ENCODE measurements at places on chromosomes 7 and 10.

DNA sequence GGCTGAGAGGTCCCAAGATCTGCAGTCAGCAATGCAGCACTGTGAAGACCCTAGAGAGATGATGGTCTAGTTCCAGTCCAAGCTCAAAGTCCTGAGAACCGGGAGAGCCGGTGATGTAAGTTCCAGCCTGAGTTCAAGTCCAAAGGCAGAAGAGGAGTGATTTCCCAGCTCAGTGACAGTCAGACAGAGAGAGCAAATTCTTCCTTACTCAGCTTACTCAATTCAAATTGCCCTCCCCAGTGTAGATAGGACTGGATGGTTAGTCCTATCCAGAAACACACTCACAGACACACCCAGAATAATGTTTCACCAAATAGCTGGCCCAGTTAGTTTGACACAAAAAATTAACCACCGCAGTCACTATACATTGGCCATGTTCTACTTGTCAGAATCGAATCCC, 185.5 kb upstream of the MYO3A start:
- no peak for DNase-seq

GRCh38 chr7:65953001-65953720, 28.9 kb downstream of the GUSB start:
- DNase-seq: no peak

GRCh38 chr7:127667017-127667670, 15.2 kb downstream of the SND1 start:
- no peak for DNase-seq

DNA sequence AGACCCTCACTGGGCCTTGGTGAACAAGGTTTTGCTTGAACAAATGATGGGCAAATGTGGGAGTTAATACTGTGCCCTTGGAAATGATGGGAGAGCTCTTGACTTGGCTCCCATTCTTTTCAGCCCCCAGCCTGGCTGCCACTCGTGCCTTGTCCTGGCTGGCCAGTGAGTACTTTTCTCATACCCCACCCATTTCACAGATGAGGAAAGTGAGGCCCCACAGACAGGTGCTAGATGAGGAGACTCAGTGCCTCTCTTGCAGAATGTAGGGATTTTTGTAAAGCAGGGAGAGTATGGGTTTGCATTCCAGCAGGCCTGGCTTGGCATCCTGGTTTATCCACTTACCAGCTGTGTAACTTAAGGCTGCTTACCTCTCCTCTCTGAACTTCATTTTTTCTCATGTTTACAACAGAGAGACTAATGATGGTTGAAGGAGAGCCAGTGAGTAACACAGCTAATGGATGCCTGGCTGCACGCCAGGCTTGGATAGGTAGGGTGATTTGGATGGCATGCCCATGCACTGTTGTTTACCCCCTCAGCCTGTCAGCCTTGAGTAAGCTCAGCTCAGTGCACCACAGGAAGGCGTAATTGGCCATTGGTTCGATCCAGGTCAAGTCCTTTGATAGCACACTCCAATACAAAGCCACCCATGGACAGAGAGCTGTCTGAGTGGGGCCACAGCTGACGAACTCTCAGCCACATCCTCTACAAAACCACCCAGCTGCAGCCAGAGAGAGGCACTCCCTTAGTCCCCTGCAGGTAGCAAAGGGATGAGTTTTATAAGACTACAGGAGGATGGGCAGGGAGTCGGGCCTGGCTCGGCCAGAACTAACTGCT, 436.8 kb downstream of the RPS24 start:
- DNase-seq: no peak
